Thoracic aorta (tissue), 2 donors: ENCODE measurements at places on chromosomes 1 and 21. TPM values are rescaled to one million over a fixed set of nuclear protein-coding genes. Genes with fewer than 3 reads are reported as not detected.

Gene SELL
- 4.2 TPM for total RNA-seq

Gene SPEN
- total RNA-seq = 52.3 TPM

Gene ALX3
- not detected for total RNA-seq

Gene HHAT
- 4.5 TPM for total RNA-seq

Gene MROH9
- total RNA-seq = not detected

Gene MYOC
- total RNA-seq = 38.4 TPM

DNA sequence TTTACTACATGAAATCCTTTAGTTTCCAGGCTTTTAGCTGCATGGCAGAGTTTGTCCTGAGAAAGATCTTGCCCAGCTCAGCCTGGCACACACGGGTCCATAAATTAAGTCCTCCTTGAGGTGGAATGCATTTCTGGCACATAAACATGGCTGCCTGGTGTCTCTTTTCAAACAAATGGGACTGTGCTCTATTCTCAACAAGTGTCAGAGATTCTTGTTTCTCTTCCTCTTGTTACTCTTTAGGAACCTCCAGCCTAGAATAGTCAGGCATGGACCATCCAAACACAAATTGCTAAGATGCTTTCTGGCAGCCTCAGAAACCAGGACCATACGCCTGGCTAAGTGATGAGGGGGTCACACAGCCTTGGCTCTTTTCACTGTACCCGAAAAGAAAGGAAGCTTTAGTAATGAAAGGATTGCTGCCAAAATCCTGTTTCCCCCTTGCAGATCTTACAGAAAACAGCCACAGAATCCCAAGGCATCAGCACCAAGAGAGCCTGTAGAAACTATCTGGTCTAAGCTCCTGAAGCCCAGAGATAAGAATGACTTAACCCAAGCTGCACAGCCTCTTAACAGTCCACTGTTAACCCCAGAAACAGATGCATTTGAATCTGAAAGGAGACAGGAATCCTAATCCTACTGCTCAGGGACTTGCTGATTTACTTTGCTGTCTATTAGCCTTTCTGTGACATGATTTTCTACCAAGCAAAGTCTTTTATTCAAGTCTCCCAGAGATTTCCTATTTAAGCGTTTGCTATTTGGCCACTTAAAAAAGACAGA is 31.9 kb upstream of the NRDC start:
- H3K27ac ChIP-seq = no peak overlapping the region
- H3K36me3 ChIP-seq = no peaks in the 10 kb centered on the region
- H3K4me3 ChIP-seq = no peak overlapping the region
- no peaks in the 10 kb centered on the region for H3K4me1 ChIP-seq
- no peaks in the 10 kb centered on the region for H3K27me3 ChIP-seq
- no peak for DNase-seq

DNA sequence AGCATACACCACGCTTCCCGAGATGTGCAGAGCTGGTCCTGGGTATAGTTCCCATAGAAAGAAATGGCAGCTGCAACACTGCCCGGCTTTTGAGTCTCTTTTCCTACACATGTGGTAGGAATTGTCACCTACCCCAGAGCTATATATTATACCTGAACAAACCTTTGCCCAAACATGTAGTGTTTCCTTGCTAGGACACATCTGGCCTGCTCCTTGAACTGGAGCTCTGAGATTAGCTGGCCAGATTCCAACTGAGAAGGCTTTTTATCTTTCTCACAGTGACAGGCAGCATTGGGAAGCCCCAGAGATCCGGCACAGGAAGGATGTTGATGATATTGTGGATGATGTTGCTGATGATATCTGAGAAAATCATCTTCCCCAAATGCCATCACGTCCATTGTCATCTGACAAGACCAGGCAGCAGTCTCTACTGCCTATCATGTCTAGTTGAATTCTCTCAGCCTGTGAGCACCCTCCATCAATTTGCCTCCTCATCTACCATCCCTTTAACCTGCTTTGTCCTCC is 115.0 kb upstream of the SMYD2 start:
- no peaks in the 10 kb centered on the region for H3K4me1 ChIP-seq
- H3K27me3 ChIP-seq = no peaks in the 10 kb centered on the region
- no peak for DNase-seq
- no peak overlapping the region for H3K4me3 ChIP-seq
- no peak overlapping the region for H3K27ac ChIP-seq
- H3K36me3 ChIP-seq = no peaks in the 10 kb centered on the region

GRCh38 chr1:209761011-209761635 is 5.3 kb downstream of the TRAF3IP3 start:
- no peak for DNase-seq
- H3K27me3 ChIP-seq = no peaks in the 10 kb centered on the region
- no peak overlapping the region for H3K4me3 ChIP-seq
- H3K27ac ChIP-seq = no peak overlapping the region
- no peaks in the 10 kb centered on the region for H3K36me3 ChIP-seq
- H3K4me1 ChIP-seq = no peaks in the 10 kb centered on the region

GRCh38 chr1:194809215-194809614 is 1622.8 kb upstream of the B3GALT2 start:
- H3K27me3 ChIP-seq = no peaks in the 10 kb centered on the region
- no peaks in the 10 kb centered on the region for H3K36me3 ChIP-seq
- H3K4me1 ChIP-seq = no peaks in the 10 kb centered on the region

DNA sequence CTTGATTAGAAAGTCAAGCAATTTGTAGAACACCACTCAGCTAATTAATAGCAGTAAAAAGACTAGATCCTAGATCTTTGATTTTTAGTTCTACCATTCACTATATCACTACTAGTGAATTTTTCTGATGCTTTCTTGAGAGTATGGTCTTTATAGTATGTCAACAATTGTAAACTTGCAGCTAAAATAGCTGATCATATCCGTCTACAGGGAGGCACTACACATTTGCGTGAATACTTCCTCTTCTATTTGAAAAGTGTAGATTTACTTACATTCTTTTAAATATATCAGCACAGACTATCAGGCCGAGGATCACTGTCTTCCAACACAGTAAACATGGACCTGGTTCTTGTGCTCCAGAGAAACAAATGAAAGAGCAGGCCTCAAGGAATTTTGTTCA is 18.6 kb upstream of the PTPRC start:
- H3K27ac ChIP-seq = no peak overlapping the region
- DNase-seq = no peak
- H3K4me3 ChIP-seq = no peak overlapping the region
- no peaks in the 10 kb centered on the region for H3K4me1 ChIP-seq
- no peaks in the 10 kb centered on the region for H3K36me3 ChIP-seq
- no peaks in the 10 kb centered on the region for H3K27me3 ChIP-seq

GRCh38 chr1:61776091-61776490 is 33.8 kb downstream of the PATJ start:
- no peaks in the 10 kb centered on the region for H3K4me1 ChIP-seq
- H3K27me3 ChIP-seq = no peaks in the 10 kb centered on the region
- no peak for DNase-seq

DNA sequence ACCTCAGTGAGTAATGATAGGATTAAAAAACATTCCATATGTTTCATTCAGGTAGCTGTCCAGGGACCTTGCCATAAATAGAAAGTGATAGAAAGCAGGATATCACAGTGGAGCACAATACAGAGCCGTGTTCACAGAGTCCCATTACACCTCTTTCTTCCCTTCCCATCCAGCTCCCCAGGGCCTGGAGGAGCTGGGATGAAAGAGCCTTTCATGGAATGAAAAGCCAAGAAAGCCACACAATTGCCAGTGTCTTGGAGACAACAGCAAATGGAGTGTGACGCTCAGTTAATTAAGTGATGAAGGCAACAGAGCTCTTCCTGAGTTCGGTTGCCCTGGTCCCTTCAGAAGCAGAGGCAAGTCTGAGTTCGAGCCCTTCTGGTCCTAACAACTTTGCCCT is 387.3 kb upstream of the PLXNA2 start:
- no peak overlapping the region for H3K27ac ChIP-seq
- no peaks in the 10 kb centered on the region for H3K4me1 ChIP-seq
- no peaks in the 10 kb centered on the region for H3K36me3 ChIP-seq
- DNase-seq = no peak
- H3K4me3 ChIP-seq = no peak overlapping the region

GRCh38 chr1:178038372-178038771 is 55.5 kb upstream of the RASAL2 start:
- H3K4me1 ChIP-seq = no peaks in the 10 kb centered on the region
- DNase-seq = no peak
- peak overlapping the region; percentile 97 for H3K4me3 ChIP-seq
- no peaks in the 10 kb centered on the region for H3K36me3 ChIP-seq
- peak overlapping the region; percentile 73 for H3K27ac ChIP-seq
- H3K27me3 ChIP-seq = no peaks in the 10 kb centered on the region

GRCh38 chr1:6724517-6725141 is 23.0 kb upstream of the DNAJC11 start:
- H3K27ac ChIP-seq = no peak overlapping the region
- no peak for DNase-seq
- H3K4me1 ChIP-seq = no peaks in the 10 kb centered on the region
- H3K36me3 ChIP-seq = no peaks in the 10 kb centered on the region
- H3K27me3 ChIP-seq = no peaks in the 10 kb centered on the region

DNA sequence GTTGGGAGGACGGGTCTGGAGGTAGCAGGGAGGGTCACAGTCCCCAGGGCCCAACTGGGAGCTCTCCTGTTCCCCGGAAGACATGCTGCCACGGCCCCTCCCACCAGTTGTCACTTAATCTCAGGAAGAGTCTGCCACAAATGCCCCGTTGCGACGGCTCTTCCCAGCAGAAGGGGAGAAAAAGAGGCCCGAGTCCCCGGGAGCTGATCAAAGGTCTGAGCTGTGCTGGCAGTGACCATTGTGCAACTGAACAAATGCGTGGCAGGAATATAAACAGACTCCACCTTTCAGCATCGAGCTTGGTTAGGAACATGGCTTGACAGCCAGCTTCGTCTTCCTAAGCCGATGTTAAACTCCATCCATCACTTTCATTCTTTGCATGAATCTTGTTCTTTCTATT is 27.8 kb upstream of the ZBTB21 start:
- no peaks in the 10 kb centered on the region for H3K27me3 ChIP-seq
- no peak overlapping the region for H3K4me3 ChIP-seq
- H3K36me3 ChIP-seq = no peaks in the 10 kb centered on the region
- no peak for DNase-seq
- H3K27ac ChIP-seq = no peak overlapping the region

GRCh38 chr1:48109390-48110013 is 112.3 kb upstream of the TRABD2B start:
- H3K4me3 ChIP-seq = no peak overlapping the region
- H3K4me1 ChIP-seq = no peaks in the 10 kb centered on the region

DNA sequence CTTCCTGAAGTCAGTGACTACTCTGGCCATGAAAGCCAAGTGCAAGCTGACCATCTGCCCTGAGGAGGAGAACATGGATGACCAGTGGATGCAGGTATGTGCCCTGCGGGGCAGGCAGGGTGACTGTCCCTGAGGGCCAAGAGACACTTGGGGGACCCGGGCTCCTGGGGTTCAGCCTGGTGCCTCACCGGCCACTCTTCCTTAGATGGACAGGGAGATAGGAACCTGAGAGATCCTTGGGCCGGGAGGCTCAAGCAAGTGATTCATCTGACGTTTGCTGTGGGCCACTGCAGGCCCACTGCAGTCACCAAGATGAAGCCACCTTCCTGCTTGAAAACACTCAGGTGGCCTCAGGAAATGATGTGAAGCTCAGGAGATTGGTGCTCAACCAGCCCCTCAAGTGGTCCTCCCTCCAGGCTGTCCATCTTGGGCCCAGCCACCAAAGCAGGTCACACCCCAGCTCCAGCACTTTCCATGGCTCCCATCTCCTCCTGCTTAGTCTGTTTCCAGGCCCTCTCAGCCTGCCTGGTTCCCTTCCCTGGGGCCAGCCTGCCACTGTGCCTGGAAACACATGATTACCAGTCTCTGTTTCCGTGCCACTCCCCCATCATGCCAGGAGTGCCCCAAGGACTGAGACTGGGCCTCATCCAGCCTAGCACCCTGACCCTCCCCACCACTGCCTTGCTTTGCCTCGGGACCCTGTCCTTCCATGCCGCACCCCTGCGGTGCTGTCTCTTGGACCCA is 25.8 kb upstream of the PADI6 start:
- no peak for DNase-seq
- no peak overlapping the region for H3K4me3 ChIP-seq
- no peaks in the 10 kb centered on the region for H3K27me3 ChIP-seq
- no peak overlapping the region for H3K27ac ChIP-seq

DNA sequence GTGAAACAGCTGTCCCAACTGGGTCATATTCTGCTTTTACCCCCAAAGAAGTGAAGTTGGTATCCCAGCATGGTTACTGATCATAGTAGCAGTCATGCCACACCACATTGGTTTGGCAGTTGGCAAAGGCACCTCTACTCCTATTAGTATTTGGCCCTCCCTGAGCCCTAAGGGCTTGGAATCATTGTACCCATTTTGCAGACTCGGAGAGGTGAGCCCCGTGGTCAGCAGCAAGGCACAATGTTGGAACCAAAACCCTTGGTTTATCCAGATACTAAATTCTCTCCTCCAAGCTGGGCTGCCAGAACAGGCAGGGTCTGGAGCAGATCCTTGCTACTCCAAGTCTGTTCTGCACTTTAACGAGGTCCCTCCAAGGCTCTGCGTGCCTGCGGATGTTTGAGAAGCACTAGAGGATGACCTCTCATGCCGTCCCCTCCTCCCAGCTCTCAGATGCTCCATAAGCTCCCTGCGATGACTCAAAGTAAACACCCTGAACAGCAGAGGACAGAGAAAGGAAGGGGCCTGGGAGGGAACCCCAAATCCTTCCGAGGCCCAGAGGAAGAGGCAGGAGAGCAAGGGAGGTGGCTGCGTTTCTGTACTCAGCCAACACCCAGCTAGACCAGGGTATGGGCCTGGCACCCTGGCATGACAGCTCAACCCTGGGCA is 89.3 kb downstream of the PAX7 start:
- no peaks in the 10 kb centered on the region for H3K27me3 ChIP-seq
- no peak for DNase-seq
- no peak overlapping the region for H3K4me3 ChIP-seq
- H3K4me1 ChIP-seq = no peaks in the 10 kb centered on the region
- H3K27ac ChIP-seq = no peak overlapping the region

DNA sequence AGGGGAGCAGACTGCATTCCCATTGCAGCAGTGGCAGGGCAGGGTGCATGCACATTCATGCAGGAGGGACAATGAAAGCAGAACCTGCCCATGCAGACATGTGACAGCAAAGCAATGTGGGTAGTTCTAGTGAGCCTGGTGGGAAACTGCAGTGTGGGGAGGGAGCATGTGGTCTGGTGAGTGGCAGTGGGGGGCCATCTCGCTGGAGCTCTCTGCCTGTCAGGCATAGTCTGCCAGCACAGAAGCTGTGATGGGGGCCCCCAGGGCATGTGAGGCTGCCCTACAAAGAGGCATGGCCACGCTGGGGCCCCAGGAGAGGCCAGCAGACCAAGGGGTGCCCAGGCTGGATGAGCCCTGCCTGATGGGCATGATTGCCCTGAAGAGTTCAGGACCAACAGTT is 579.7 kb downstream of the PTPRC start:
- DNase-seq = no peak
- H3K36me3 ChIP-seq = no peaks in the 10 kb centered on the region
- no peaks in the 10 kb centered on the region for H3K27me3 ChIP-seq
- H3K4me3 ChIP-seq = no peak overlapping the region

- peak; percentile 4 for DNase-seq
- H3K27ac ChIP-seq = no peak overlapping the region
- H3K27me3 ChIP-seq = no peaks in the 10 kb centered on the region
- peaks cover 10% of the 10 kb centered on the region for H3K4me1 ChIP-seq
Measured at GRCh38 chr1:43147625-43148327, 24.3 kb downstream of the EBNA1BP2 start.
